A549 treated with CpdA at 1 μM for 4 hours (cell line): ENCODE measurements at places on chromosomes 4 and X. TPM values are rescaled to one million over a fixed set of nuclear protein-coding genes. Genes with fewer than 3 reads are reported as not detected.

The AADAT gene
- 7.6 to 10.0 TPM (median 8.7 TPM) in 5 replicates for total RNA-seq

The TLR2 gene
- 0.12 to 0.18 TPM (median 0.14 TPM) in 4 of 5 replicates, not detected in the other for total RNA-seq

The TMLHE gene
- total RNA-seq: 9.1 to 10.7 TPM (median 10.0 TPM) in 5 replicates

The OTC gene
- total RNA-seq: not detected in 5 replicates

The AREG gene
- total RNA-seq: 65.6 to 93.2 TPM (median 79.1 TPM) in 5 replicates

The NALF2 gene
- 5.2 to 6.4 TPM (median 6.1 TPM) in 5 replicates for total RNA-seq

The TNIP3 gene
- total RNA-seq: 0.23 to 0.72 TPM (median 0.56 TPM) in 5 replicates

The IL2RG gene
- total RNA-seq: 0.08 to 0.31 TPM (median 0.13 TPM) in 4 of 5 replicates, not detected in the other

The IRS4 gene
- not detected in 5 replicates for total RNA-seq

The VCX gene
- 0.22 TPM in 1 of 5 replicates, not detected in the others for total RNA-seq

The SMIM9 gene
- not detected in 5 replicates for total RNA-seq

The TMSB15B gene
- total RNA-seq: 4.3 to 8.0 TPM (median 5.9 TPM) in 5 replicates

The GAGE1 gene
- total RNA-seq: not detected in 5 replicates

The CSAG3 gene
- total RNA-seq: not detected in 5 replicates

The AFP gene
- 1.7 to 8.9 TPM (median 2.2 TPM) in 5 replicates for total RNA-seq

The SHROOM3 gene
- 2.9 to 4.5 TPM (median 4.4 TPM) in 5 replicates for total RNA-seq

The CLGN gene
- 5.0 to 7.0 TPM (median 5.2 TPM) in 5 replicates for total RNA-seq

The MAGEA1 gene
- total RNA-seq: 0.08 to 0.17 TPM (median 0.14 TPM) in 5 replicates

The RIPPLY1 gene
- 0.07 to 0.14 TPM in 2 of 5 replicates, not detected in the others for total RNA-seq

The SHISA3 gene
- not detected in 5 replicates for total RNA-seq

The SSX4B gene
- not detected in 5 replicates for total RNA-seq
